ENCODE measurements at places on chromosomes 1 and 21.

- DNase-seq, result peak; percentile 19
These were observed 100.7 kb upstream of the SPATA6 start for GRCh38 chr1:48572646-48573258.

DNA sequence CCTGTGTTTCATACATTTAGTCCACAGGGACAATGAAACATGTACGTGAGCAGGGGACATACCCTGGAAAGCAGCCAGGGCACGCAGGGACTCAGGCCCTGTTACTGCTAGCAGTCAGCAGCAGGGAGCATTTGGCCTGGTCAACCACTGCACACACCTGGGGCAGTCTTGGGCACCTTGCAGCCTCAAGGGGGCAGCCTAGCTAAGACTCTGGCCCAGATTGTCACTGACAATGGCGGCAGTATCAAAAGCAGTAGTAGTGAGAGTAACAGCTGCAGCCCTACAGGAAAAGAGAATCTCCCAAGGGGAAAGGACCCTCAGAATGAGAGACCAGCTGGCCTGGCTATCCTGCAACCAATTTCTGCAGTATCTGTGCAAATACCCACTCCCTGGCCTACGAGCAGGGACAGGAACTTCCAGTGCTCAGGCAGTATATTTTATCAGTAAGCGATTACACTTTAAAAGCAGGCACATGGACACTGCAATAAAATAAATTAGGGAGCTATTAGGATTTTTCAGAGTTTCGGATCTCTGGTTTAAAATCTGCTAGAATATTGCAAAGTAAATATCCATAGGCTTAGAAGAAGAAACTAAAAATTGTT lies 475.6 kb downstream of the LTN1 start:
- DNase-seq, result peak; percentile 72

DNA sequence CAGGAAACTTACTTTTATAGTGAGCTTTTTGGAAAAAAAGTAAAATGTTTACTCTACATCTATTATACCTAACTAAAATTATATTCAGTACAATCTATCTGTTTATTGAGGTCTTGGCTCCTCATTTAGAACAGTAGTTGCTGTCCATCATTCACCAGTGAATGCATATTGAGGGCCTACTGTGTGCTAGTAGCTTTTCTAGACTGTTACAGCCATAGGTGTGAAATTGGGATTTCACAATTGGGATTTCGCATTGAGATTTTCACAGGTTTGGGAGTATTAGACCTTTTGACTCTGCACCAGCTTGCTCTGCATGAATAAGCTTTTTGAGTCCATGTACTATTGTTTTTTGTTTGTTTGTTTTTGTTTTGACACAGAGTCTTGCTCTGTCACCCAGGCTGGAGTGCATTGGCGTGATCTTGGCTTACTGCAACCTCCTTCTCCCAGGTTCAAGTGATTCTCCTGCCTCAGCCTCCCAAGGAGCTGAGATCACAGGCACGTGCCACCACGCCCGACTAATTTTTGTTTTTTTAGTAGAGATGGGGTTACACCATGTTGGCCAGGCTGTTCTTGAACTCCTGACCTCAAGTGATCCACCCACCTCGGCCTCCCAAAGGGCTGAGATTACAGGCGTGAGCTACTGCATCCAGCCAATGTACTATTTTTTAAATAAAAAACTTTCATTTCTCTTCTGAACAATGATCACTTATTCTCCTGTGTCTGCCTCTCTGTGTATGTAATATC lies 47.2 kb upstream of the ERRFI1 start:
- DNase-seq, result no peak

- no peak for DNase-seq
These were observed at the start of gene CADM3 for GRCh38 chr1:159171254-159171687. Gene CADM3 (plus strand): TSS chr1:159171615. CDS start chr1:159171766, 151 bp downstream.

DNA sequence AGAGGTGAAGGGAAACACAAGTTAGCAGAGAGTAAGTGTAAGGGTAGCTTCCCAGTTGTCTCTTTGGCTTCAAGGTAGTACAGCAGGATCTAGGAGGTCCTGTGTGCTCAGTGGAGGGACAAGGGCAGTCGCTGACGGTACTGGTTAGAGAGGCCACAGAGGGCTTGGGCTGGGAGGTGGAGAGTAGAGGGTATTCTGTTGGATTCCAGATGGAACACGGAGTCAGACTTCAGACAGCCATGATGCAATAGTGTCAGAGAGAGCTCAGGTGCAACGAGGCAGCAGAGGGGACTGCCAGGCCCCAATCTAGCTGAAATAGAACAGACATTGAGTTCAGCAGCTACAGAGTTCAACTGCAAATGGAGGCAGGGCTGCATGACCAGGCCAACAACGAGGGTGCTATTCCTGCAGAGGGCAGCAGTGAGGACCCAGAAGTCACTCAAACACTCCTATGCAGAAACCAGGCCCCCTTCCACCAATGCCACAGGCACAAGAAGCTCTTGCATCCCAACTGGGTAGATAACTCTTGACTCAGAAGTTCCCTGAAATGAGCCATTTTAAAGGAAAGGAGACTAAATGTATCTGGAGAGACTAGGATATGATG lies 325.0 kb upstream of the ESRRG start:
- DNase-seq, result no peak

DNA sequence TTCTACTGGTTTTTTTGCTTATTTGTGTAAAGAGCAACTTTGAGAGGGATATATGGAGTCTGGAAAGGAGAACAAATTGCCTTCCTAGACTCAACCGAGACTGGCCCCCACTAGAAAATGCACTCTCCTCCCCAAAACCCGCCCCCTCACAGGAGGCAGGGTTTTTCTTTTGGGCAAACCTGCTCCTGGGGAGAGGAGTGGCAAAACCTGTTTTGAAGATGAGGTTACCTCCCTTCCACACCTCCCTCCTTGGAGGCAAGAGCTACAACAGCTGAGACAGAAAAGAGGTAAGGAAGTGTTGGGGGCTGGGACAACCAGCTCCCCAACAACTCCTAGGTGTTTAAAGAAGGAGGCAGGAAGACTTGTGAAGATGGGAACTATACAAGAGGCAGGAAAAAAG lies at the start of gene BNIPL:
Gene BNIPL, plus strand, starts transcription at position 231 of the 400 bp plus-strand sequence. Its CDS starts 140 bp downstream, at position 371.
- DNase-seq, result no peak

GRCh38 chr1:186155594-186155993 lies 219.5 kb downstream of the TPR start:
- peak; percentile 22 for DNase-seq

GRCh38 chr21:28991861-28992525 lies 684 bp downstream of the LTN1 start:
- DNase-seq, result no peak

- no peak for DNase-seq
These were observed 28.3 kb upstream of the RCSD1 start for GRCh38 chr1:167601442-167602383.

GRCh38 chr1:174892016-174892415 lies 107.7 kb upstream of the CACYBP start:
- no peak for DNase-seq

GRCh38 chr1:163672976-163673758 lies 351.4 kb downstream of the NUF2 start:
- no peak for DNase-seq

- DNase-seq, result no peak
These were observed 1.4 kb downstream of the DUSP10 start for GRCh38 chr1:221740369-221740992.

DNA sequence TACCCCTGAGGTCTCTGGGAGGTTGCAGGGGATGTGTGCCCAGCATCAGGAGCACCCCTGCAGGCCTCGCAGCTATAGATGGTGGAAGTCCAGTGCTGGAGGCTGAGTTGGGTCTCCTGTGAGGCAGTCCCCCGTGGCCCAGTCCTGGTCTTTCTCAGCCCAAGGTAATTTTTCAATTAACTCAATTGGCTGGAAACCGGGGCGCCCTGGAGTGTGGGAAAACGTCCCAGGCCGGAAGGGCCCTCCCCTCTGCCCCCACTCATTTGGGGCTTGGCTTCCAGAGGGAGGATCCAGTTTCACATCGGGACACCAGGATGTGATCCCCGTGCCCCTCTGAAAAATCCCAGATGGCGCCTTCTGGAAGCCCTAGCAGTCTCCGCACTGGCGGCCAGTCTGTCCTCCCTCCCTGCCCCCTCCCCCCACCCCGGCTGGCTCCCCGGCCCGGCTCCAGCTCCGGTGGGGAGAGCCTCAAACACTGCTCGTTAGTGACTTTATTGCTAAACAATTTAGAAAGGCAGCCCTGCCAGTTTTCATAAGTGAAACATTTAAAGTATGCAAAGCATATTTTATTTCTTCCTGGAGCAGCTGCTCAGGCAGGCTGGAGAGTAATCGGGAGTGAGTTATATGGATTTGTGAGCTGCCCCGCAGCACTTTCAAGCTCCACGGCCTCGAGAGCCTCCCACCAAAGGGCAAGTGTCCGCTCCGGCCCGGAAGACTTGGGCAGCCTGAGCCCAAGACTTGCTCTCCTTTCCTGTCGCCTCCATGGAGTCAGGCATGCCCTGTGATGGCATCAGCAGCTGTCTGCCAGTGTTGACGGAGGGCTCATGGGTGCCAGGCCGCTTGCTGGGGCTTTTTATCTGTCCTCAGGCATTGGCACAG lies 208.2 kb upstream of the TMEM51 start:
- no peak for DNase-seq

- DNase-seq, result no peak
These were observed 261.8 kb downstream of the FOXD2 start for GRCh38 chr1:47699492-47700235.

DNA sequence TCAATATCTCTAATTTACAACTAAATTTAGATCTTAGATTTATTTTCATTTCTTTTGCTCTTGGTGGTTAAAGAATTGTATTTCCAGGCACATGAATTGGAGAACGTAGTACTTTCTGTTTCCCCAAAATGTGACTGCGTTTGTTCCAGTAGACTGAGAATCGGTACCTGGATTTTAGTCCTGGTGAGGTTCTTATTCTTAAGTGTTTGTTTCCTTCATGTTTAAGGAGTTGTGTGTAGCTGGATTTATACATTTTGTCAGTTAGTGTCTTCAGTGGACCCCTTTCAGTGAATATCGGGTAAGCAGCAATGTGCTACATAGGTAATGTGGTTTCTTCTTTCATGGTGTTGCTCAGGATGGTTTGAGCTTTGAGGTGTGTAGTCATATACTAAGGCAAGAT lies 6.8 kb downstream of the MIER1 start:
- peak; percentile 39 for DNase-seq

DNA sequence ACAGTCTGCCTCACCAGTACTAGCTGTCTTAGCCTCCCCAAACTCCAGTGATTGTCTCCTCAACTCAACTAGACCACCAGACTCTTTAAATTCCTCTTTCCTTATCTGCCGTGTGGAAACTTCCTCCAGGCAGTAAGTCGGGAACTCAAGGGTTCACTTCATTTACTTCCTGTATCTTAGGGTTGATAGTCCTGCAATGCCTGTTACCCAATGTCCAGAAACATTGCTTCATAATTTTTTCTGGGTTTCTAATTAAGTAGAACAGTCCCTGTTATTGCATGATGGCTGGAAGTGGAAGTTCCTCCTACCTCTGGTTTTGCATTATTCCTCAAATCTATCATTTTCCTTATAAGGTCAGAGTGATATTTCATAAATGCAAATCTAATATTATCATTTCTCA lies 60.8 kb upstream of the RNF11 start:
- no peak for DNase-seq

DNA sequence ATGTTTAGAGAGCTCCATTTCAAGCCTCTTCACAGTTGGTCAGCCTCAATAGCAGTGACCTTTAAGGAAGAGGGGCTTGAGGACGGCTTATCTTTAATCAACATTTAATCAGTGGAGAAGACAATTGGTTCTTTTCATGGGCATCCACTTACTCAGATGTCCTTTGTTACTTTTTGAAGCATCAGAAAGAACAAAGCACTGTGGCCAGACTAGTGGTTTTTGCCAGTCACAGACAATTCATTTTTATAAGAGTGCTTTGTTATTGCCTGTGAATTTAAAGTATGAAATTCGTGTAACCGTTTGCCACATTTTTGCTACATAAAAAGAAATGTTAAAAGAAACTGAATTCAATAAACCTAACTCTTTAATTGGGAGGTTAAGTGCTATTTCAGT lies 222.8 kb downstream of the TPR start:
- no peak for DNase-seq

- no peak for DNase-seq
These were observed 68.8 kb upstream of the SELENON start for GRCh38 chr1:25731148-25731547.

DNA sequence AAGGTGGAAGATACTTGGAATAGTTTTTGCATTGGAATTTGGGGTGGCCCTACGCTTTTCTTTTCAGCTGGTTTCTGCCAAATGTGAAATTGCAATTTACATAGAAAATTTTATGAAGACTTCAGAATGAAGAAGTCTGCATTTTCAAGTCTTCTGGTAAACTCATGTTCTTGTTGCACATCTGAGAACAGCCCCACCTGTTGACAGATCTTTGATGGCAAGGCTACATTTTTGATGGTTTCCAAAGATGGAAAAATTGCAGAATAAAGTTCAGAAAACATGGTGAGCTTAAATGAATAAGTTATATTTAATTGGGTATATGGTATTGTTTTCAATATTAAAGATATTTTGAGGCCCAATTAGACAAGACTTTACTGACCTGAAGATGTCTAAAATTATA lies 25.4 kb downstream of the OLFM3 start:
- no peak for DNase-seq

GRCh38 chr1:84060781-84061180 lies 61.8 kb upstream of the TTLL7 start:
- DNase-seq, result no peak

GRCh38 chr1:12208764-12209494 lies 20.9 kb upstream of the VPS13D start:
- DNase-seq, result peak; percentile 85

DNA sequence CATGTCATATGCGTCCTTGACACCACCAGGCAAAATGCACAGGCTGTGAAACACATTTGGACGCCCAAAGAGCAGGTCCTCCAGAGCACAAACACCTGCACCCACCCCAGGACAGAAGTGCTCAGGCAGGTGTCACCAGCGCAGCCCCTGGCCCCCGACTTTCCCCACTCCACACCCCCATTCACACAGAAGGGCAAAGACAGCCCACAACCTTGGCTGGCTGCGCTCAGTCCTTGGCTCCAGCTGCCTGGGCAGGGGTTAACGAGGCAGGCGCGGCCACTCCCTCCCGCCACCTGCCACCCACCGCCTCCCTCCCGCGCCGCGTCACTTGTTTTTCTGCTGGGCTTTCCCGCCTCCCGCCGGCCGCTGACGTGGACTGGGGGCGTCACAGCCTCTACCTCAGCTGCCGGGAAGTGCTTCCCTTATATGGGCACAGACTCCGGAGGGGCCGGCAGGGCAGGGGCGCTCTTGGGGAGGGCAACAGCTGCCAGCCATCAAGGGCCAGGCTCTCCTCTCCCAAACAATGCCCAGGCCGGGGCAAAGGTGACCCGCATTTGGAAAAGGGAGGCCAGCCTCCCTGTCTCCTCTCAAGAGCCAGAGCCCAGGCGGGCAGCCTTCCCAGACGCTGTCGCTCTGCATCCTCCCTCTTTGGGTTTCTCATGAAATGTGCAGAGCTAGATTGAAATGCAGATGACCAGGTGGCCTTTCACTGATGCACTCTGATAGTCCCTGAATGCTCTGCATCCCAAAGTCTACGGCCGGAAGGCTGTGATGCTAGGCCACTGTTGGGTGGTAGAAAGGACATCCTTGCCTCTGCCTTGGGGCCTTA lies 14.8 kb upstream of the BTG2 start:
- DNase-seq, result peak; percentile 95

GRCh38 chr1:100354971-100355394 lies 2.7 kb downstream of the CDC14A start:
- DNase-seq, result peak; percentile 30

- no peak for DNase-seq
These were observed 87.9 kb downstream of the SYT14 start for GRCh38 chr1:210025870-210026269.

GRCh38 chr1:41367288-41367642 lies 6.0 kb downstream of the FOXO6 start:
- no peak for DNase-seq

All from activated CD4-positive, alpha-beta T cell treated with anti-CD3 and anti-CD28 coated beads, Interleukin-2, Interleukin-4, amounts not matched to agents 100 ng/mL and 50 ng/mL, durations not matched to agents 16 hours and 8 hours (primary cell).